Naive thymus-derived CD4-positive, alpha-beta T cell (primary cell): ENCODE measurements at places on chromosomes 7 and 10. TPM values are rescaled to one million over a fixed set of nuclear protein-coding genes. Genes with fewer than 3 reads are reported as not detected.

DNA sequence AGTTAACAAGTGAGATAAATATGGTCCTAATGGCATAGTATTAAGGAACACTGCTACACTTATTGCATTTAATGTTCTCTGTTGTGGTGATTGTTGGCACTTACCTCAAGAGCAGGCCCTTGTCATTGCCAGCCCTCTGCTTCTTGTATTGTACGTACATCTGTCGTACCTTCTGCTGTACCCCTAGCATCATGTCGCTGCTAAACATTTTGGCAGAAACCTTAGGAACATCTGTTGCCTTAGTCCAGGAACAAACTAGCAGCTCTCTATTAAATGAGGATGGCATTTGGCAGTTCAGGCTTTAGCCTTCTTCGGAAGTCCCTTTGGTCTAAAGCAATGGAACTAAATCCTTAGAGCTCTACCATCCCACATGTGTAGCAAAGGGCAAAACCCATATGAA lies 47.6 kb downstream of the PRKG1 start:
- no peak for DNase-seq
- no peaks in the 10 kb centered on the region for H3K4me1 ChIP-seq
- no peaks in the 10 kb centered on the region for H3K36me3 ChIP-seq
- H3K27me3 ChIP-seq, result no peaks in the 10 kb centered on the region

DNA sequence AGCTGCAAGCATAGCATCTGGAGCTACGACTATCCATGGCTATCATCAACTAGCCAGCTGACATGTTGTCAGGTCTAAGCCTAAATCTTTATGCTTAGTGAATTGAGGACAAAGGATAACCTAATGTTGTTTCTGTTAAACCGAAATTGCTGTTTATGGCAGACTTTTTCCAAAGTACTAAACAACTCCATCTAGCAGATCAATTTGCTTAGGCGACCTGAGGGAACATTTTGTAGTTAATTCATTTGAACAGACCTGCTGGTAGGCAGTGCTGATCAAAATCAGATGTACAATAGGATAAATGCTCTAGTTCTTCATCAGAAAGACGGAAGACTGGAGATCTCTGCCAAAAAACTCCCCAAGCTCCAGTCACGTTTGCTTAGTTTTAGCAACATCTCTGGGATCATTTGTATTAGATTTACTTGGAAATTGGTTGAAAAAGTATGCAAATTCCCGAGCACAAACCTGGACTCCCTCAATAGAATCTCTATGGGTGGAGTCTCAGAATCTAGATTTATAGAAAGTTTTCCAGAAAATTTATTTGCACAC lies 301.6 kb upstream of the NRP1 start:
- no peaks in the 10 kb centered on the region for H3K36me3 ChIP-seq
- no peak overlapping the region for H3K27ac ChIP-seq
- H3K4me1 ChIP-seq, result no peaks in the 10 kb centered on the region
- DNase-seq, result no peak
- no peaks in the 10 kb centered on the region for H3K27me3 ChIP-seq

- H3K27ac ChIP-seq, result no peak overlapping the region
- H3K27me3 ChIP-seq, result no peaks in the 10 kb centered on the region
- no peak overlapping the region for H3K4me3 ChIP-seq
These were observed 77.0 kb downstream of the ZNF277 start for GRCh38 chr7:112283382-112283910.

Gene ZNF365
- not detected for polyA plus RNA-seq

DNA sequence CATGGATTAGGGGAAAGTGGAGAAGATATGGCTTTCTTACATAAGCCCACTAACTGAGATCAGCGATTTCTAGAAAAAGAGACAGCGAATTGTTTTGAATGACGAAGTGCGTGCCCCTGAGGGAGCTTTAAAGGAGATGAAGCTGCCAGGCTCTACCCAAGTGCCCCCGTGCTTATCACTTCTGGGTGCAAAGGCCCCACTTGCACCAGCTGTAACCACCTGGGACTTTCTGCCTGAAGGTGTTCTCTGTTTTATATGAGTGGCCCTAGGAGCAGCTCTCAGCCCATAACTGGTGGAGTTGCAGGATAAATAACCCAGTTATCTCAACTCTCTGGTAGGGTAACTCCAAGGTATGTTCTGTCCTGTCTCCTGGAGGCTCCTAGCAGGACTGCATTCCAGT lies 20.4 kb upstream of the CARD11 start:
- H3K27me3 ChIP-seq, result no peaks in the 10 kb centered on the region
- no peak overlapping the region for H3K4me3 ChIP-seq
- H3K36me3 ChIP-seq, result no peaks in the 10 kb centered on the region
- no peak overlapping the region for H3K27ac ChIP-seq
- H3K4me1 ChIP-seq, result peaks cover 61% of the 10 kb centered on the region

DNA sequence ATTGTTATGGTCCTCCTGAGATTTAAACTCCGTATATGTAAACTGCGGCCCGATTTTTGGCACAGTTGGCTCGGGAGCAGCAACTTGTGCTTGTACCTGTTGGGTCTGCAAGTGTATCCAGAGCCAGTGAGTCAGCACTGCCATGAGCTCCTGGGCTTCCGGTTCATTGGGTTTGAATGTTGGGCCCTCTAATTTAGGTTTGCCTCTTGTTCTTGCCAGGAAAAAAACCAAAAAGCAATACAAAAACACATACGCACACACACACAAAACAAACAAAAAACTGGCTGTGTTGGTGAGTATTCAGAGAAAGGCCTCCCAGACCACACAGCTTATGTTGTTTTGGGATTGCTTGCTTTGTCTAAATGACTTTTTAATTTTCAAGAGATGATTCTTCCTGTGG lies 26.3 kb downstream of the SND1 start:
- no peak overlapping the region for H3K27ac ChIP-seq
- no peaks in the 10 kb centered on the region for H3K4me1 ChIP-seq
- DNase-seq, result no peak
- H3K27me3 ChIP-seq, result no peaks in the 10 kb centered on the region
- no peak overlapping the region for H3K4me3 ChIP-seq

DNA sequence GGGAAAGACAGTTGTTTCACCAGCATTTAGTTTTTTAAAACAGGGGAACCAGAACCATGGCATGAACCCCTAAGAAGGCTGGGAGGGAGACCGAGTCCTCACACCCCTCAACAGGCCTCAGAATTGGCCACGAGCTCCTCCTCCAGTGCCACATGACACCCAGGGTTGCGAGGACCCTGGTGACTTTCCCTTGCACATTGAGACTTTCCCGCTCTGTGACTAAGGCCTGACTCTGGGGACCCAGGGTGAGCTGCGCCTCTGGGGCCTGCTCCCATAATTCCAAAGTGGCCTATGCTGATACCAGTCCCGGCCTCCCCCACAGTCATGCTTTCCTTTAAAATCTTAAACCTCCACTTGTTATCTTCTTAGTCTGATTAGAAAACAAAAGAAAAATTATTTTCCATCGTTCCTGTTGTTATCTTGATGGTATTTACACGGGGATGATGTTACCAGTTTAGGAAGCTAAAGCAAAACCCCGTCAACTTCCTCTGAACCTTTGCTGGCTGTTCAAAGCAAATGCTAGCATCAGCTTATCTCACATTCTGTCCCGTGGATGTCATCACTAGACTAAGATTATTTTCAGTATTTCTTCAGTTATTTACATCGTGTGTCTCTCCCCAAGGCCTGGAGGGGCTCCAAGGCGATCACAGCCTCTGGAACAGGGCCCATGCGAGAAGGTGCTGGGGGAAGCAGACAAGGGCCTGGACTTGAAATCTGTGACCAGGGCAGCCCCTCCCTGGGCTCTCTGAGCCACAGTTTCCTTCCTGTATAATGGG lies 42.1 kb downstream of the FAM53B start:
- peaks cover 88% of the 10 kb centered on the region for H3K4me1 ChIP-seq
- H3K27ac ChIP-seq, result peak overlapping the region; percentile 67
- peak; percentile 39 for DNase-seq
- H3K36me3 ChIP-seq, result peaks cover 6% of the 10 kb centered on the region
- no peaks in the 10 kb centered on the region for H3K27me3 ChIP-seq

DNA sequence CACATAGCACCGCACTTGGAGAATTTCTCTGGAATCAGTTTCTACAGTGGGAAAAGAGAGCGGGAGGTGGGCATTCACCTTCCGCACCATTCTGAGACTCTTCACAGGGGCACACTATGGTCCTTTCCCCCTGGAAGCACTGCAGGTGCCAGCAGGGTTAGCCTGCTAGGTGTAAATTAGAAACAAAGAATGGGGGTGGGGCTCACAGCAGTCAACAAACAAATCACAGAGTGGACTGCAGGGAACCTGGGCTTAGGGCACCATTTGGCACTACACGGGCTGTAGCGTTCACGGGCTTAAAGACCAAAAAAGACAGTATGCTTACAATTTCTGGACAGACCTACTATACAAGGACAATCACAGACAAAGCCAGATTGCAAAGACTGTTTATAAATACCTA lies 8.0 kb upstream of the PKD1L1 start:
- no peak overlapping the region for H3K4me3 ChIP-seq
- H3K27me3 ChIP-seq, result no peaks in the 10 kb centered on the region
- no peak overlapping the region for H3K27ac ChIP-seq
- no peak for DNase-seq
- no peaks in the 10 kb centered on the region for H3K36me3 ChIP-seq
